Activated CD4-positive, alpha-beta memory T cell treated with anti-CD3 and anti-CD28 coated beads, Interleukin-2, amount 10 ng/mL, durations not matched to agents 7 days and 5 days (primary cell): ENCODE measurements at places on chromosomes 3 and 15. TPM values are rescaled to one million over a fixed set of nuclear protein-coding genes. Genes with fewer than 3 reads are reported as not detected.

HOMER2 gene
- total RNA-seq = 20.0 TPM

EFHB gene
- total RNA-seq = 0.58 TPM

DNA sequence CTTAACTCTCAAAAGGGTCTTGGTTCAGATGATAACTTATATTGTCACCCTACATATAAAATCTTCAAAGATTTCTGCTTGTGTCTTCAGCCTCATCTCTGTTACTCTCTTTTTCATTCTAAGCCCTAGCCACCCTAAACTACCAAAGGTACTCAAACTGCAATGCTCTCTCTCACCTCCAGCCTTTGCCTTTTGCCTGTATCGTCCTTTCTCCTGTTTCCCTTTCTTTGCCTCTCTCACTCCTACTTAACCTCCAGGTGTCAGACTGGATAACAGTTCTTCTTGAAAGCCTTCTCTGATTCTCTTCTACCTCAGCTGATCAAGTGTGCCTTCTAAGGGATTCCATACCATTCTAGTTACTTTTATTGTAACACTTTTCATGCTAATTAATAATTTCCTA, 149.8 kb downstream of the SERPINI1 start:
- no peak for DNase-seq
- H3K27me3 ChIP-seq = peaks cover 23% of the 10 kb centered on the region
- H3K4me1 ChIP-seq = peaks cover 2% of the 10 kb centered on the region

- peaks cover 21% of the 10 kb centered on the region for H3K36me3 ChIP-seq
- peak overlapping the region; percentile 64 for H3K4me3 ChIP-seq
- peaks cover 54% of the 10 kb centered on the region for H3K4me1 ChIP-seq
- H3K27me3 ChIP-seq = no peaks in the 10 kb centered on the region
- peak overlapping the region; percentile 96 for H3K27ac ChIP-seq
These were observed 83.5 kb downstream of the SLC25A26 start for GRCh38 chr3:66304293-66304692.

DNA sequence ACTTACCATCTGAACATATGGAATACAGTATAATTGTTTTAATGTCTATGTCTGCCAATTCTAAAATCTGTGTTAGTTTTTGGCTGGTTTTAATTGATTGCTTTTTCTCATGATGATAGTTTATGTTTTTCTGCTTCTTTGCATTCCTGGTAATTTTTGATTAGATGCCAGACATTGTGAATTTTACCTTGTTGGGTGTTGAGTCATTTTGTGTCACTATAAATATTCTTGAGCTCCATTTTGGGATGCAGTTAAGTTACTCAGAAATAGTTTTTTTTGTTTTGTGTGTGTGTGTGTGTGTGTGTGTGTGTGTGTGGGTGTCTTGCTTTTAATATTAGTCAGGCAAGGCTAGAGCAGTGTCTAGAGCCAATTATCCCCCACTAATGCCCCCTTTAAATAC, 818.8 kb upstream of the NR2F2 start:
- H3K36me3 ChIP-seq = no peaks in the 10 kb centered on the region
- H3K4me1 ChIP-seq = no peaks in the 10 kb centered on the region
- H3K4me3 ChIP-seq = no peak overlapping the region
- no peak for DNase-seq
- H3K27ac ChIP-seq = no peak overlapping the region
- H3K27me3 ChIP-seq = no peaks in the 10 kb centered on the region
